ENCODE measurements at places on chromosomes 5 and 9.
A peak's percentile ranks its signal among the peaks of the same experiment; 100 is the strongest.

- no peak overlapping the region for H3K4me3 ChIP-seq
- no peak for DNase-seq
- no peaks in the 10 kb centered on the region for H3K4me1 ChIP-seq
- no peaks in the 10 kb centered on the region for H3K27me3 ChIP-seq
- H3K36me3 ChIP-seq: peaks cover 12% of the 10 kb centered on the region
These were observed 108.7 kb downstream of the JAKMIP2 start for GRCh38 chr5:147673791-147674190.

DNA sequence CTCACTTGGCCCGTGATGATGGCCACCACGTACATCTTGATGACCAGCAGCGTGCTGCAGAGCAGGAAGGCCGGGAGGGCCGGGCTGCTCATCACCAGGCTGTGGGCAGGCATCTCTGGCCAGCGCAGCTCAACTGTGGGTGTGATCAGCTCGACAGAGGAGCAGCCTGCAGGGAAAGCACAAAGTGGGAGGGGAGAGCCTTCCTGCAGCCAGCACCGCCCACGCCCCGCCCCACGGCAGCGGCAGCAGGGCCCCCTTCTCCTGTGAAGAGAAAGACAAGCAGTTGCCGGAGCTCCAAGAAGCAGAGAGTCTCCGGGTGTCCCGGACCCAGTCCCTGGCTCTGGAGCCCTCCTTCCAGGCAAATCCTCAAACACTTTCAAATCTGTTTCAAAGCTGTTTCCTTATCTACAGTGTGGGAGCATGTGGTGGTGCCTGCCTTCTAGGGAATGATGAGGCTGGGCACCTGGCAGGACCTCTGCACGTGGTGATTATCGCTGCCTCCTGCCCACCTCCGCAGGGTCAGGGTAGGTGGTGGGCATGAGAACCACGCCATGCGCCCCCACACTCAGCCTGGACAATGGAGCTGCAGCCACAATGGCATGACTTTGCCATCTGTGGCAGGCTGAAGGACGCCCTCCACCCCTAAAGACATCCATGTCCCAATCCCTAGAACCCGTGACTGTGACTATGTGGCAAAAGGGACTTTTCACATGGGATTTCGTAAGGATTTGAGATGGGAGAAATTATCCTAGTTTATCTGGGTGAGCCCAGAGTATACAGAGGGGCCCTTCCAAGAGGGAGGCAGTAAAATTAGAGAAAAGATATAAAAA, at the start of gene PTGES:
Gene PTGES (minus strand): TSS at position 143 of the 830 bp plus-strand sequence. CDS start 30 bp downstream, at position 113.
- no peak within 1 kb of the TSS for H3K4me3 ChIP-seq
- H3K27ac ChIP-seq: no peak within 1 kb of the TSS
- H3K36me3 ChIP-seq: no peaks in the 10 kb centered on the region
- H3K4me1 ChIP-seq: peaks cover 6% of the 10 kb centered on the region
- DNase-seq: peak; percentile 78

DNA sequence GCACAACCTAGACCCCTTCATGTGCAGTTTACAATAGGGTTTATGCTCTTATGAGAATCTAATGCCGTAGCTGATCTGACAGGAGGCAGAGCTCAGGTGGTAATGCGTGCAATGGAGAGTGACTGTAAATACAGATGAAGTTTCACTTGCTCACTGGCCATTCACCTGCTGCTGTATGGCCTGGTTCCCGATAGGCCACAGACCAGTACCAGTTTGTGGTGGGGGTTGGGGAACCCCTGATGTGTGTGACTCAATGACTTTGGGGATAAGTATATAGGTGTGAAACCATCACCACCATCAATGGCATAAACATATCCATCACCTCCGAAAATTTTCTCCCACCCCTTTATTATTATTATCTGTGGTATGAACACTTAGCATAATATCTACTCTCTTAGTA, 42.1 kb downstream of the TLR4 start:
- no peaks in the 10 kb centered on the region for H3K4me1 ChIP-seq
- no peak overlapping the region for H3K27ac ChIP-seq
- DNase-seq: no peak
- no peaks in the 10 kb centered on the region for H3K36me3 ChIP-seq
- no peaks in the 10 kb centered on the region for H3K27me3 ChIP-seq

DNA sequence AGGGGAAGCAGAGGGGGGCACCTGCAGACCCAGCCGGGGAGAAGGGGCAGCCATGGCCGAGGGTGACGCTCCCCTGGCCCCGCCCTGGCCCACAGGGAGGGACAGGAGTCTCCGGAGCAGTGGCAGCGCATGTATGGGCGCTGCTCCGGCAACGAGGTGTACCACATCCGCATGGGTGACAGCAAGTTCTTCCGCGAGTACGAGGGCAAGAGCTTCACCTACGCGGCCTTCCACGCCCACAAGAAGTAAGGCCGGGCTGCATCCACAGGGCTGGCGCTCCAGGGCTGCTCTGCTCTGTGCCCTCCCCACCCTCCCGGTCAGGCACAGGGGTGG, 68.2 kb downstream of the KCNT1 start:
- no peak for DNase-seq
- H3K27me3 ChIP-seq: no peaks in the 10 kb centered on the region
- no peaks in the 10 kb centered on the region for H3K4me1 ChIP-seq
- H3K36me3 ChIP-seq: peaks cover 10% of the 10 kb centered on the region

DNA sequence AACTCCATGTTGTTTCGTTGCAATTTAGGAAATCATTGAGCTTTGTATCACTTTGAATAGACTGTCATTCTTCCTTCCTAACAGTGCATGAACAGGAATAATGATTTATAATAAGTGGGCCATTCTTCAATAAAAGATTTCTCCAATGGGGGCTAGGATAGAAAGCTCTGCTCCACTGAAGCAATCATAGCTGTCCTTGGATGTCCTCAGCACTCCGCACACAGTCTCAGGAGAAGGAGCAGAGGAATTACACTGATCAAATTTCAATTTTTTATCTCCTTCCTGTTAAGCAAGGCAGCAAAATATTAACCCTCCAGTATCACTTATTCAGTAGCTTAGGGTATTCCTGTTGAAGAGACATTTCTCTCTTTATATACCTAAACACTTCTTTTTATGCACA, 532.7 kb upstream of the ST8SIA4 start:
- no peaks in the 10 kb centered on the region for H3K4me1 ChIP-seq
- no peak for DNase-seq
- H3K4me3 ChIP-seq: no peak overlapping the region
- no peak overlapping the region for H3K27ac ChIP-seq
- no peaks in the 10 kb centered on the region for H3K36me3 ChIP-seq
- H3K27me3 ChIP-seq: no peaks in the 10 kb centered on the region

DNA sequence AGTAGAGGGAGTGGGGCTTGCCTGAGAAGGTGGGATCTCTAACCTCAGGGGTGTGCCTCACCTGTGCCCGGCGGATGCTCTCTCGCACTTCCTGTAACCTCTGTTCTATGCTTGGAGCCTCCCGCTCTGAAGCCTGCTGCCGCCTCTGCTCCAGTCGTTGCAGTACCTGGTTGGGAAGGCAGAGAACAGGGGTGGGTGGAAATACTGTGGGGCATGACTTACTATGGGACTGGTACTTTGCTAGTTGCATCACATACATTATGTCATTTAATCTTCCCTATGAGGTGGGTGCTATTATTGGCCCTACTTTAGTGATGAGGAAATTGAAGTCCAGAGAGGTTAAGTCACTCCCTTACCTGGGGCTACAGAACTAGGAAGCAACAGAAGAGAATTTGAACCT, 5.2 kb downstream of the FCHSD1 start:
- no peaks in the 10 kb centered on the region for H3K4me1 ChIP-seq
- peaks cover 42% of the 10 kb centered on the region for H3K36me3 ChIP-seq
- no peak for DNase-seq
- H3K27me3 ChIP-seq: no peaks in the 10 kb centered on the region

GRCh38 chr5:136079195-136079985, 50.6 kb downstream of the TGFBI start:
- H3K27me3 ChIP-seq: no peaks in the 10 kb centered on the region
- no peak overlapping the region for H3K27ac ChIP-seq
- H3K4me3 ChIP-seq: no peak overlapping the region
- no peaks in the 10 kb centered on the region for H3K36me3 ChIP-seq

DNA sequence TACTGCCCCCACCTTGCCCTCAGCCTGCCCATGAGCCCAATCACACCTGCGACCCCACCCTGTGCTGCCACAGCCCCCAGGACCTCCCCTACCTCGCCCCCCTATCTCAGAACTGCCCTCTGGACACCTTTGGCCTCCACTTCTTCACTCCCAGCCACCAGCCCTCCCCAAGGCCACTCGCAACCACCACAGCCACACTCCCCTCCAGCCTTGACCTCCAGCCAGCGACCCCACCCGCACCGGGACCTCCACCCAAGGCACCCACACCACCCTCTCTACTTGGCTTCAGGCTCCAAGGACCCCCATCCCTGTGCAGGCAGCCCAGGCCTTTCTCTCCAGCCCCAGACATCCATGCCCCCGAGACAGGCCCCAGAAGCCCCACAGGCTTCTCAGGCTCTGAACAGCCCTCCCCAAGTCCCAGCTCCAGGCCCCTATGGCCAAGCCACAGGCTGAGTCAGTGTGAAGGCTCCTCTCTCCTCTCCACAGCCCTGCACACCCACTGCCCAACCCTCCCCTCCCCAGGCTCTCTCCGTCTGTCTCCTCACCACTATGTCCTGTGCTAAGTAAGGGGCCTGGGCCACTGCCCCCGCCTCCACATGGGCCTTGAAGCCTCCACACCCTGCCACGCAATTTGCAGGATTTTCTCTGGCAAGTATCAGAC, 2.0 kb downstream of the AK1 start:
- DNase-seq: no peak
- no peak overlapping the region for H3K4me3 ChIP-seq
- H3K4me1 ChIP-seq: no peaks in the 10 kb centered on the region
- no peak overlapping the region for H3K27ac ChIP-seq
- H3K27me3 ChIP-seq: no peaks in the 10 kb centered on the region

DNA sequence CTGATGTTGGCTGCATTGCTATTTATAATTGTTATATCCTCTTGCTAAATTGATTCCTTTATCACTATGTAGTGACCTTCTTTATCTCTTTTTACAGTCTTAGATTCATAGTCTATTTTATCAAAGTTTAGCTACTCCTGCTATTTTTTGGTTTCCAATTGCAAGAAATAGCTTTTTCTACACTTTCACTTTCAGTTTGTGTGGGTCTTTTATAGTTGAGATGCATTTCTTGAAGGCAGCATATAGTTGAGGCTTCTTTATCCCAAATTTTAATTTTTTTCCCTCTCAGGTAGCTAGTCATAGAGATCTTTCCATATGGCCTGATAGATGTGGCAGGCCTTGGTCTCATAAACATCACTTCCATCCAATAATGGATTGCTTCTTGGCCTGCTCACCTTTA, 228.5 kb downstream of the COMMD10 start:
- H3K4me3 ChIP-seq: no peak overlapping the region
- no peak for DNase-seq
- H3K36me3 ChIP-seq: peaks cover 15% of the 10 kb centered on the region
- no peaks in the 10 kb centered on the region for H3K27me3 ChIP-seq
- no peak overlapping the region for H3K27ac ChIP-seq
- no peaks in the 10 kb centered on the region for H3K4me1 ChIP-seq

DNA sequence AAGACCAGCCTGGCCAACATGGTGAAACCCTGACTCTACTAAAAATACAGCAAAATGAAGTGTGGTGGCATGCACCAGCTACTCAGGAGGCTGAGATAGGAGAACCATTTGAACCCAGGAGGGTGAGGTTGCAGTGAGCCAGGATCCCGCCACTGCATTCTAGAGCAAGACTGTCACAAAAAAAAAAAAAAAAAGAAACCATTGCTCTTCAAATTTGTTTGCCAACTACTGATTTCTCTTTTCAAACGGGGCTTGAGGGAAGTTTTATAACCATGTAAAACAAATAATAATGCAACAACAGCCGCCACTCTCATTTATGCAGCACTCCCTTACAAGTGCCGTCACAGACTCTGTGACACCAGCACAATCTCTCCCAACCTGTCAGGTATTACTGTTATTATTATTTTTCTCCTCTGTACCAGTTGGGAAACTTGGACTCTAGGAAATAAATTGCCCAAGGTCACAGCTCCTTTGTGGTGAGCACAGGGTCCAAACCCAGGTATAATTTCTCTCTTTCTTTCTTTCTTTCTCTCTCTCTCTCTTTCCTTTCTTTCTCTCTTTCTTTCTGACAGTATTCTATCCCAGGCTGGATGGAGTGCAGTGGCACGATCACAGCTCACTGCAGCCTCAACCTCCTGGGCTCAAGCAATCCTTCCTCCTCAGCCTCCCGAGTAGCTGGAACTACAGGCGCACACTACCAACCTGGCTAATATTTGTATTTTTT, 25.4 kb downstream of the SERINC5 start:
- no peak overlapping the region for H3K27ac ChIP-seq
- H3K4me3 ChIP-seq: no peak overlapping the region
- H3K4me1 ChIP-seq: peaks cover 6% of the 10 kb centered on the region
- H3K36me3 ChIP-seq: no peaks in the 10 kb centered on the region

GRCh38 chr5:38207343-38207742, 51.0 kb upstream of the EGFLAM start:
- H3K27me3 ChIP-seq: no peaks in the 10 kb centered on the region
- no peak overlapping the region for H3K27ac ChIP-seq
- no peaks in the 10 kb centered on the region for H3K4me1 ChIP-seq
- DNase-seq: peak; percentile 37
- no peaks in the 10 kb centered on the region for H3K36me3 ChIP-seq

GRCh38 chr5:169147534-169147933, 153.4 kb downstream of the SLIT3 start:
- H3K27me3 ChIP-seq: no peaks in the 10 kb centered on the region
- DNase-seq: no peak
- H3K36me3 ChIP-seq: no peaks in the 10 kb centered on the region
- H3K27ac ChIP-seq: no peak overlapping the region
- no peak overlapping the region for H3K4me3 ChIP-seq

GRCh38 chr5:1551426-1552301, 27.9 kb upstream of the LPCAT1 start:
- H3K4me3 ChIP-seq: no peak overlapping the region
- no peaks in the 10 kb centered on the region for H3K4me1 ChIP-seq
- no peak overlapping the region for H3K27ac ChIP-seq
- H3K27me3 ChIP-seq: no peaks in the 10 kb centered on the region
- H3K36me3 ChIP-seq: no peaks in the 10 kb centered on the region

All from H9 (cell line).